ENCODE measurements at places on chromosomes 7 and 10. TPM values are rescaled to one million over a fixed set of nuclear protein-coding genes. Genes with fewer than 3 reads are reported as not detected.

The LIPK gene
- not detected for total RNA-seq

The MRLN gene
- not detected for total RNA-seq

The KIAA1549 gene
- 0.60 TPM for total RNA-seq

The NRCAM gene
- total RNA-seq: 0.60 TPM

The FAM25C gene
- not detected for total RNA-seq

The FKBP6 gene
- not detected for total RNA-seq

The NME8 gene
- total RNA-seq: not detected

The ZNF425 gene
- 2.3 TPM for total RNA-seq

The NPFFR1 gene
- 0.16 TPM for total RNA-seq

The PPP1R3C gene
- 1.1 TPM for total RNA-seq

The EEF1AKMT2 gene
- 19.1 TPM for total RNA-seq

The RBAK gene
- total RNA-seq: 7.8 TPM

The HMX3 gene
- total RNA-seq: 1.2 TPM

DNA sequence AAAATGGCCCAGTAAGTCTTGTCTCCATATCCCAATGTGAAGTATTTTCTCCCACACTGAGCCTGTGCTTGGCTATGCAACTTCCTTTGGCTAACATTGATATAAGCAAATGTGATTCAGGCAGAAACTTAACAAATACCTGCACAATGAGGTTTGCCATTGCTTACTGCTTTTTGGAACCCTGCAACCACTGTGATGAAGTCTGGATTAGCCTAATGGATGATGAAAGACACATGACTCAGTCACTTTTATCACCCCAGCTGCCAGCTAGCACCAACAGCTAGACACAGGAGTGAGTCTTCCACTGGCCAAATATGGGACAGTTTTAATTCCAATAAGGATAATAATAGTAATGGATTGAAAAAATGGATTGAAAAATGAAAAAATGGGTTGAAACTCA lies 854.5 kb downstream of the GRM8 start:
- no peak for DNase-seq

- peak; percentile 62 for DNase-seq
Measured at GRCh38 chr7:140475747-140476333, 3.5 kb downstream of the MKRN1 start.

DNA sequence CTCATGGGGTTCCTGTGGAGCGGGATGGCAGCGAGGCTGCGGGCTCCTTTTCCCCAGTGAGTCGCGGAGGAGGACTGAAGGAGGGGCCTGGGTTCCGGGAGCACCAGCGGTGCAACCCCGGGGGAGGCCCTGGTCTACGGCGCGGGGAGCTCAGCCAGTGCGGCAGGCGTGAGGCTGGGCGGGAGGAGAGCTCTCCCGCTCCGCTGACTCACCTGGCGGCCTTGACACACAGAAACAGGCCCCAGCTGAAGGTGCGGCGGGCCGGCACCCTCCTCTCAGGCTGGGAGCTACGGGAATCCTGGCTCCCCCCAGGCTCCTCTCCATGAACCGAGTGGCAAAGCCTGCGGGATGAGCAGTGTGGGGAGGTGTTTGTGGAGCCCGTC lies 6.8 kb upstream of the NOM1 start:
- no peak for DNase-seq

- DNase-seq: no peak
Measured at GRCh38 chr10:36087006-36088005, 445.2 kb upstream of the FZD8 start.

DNA sequence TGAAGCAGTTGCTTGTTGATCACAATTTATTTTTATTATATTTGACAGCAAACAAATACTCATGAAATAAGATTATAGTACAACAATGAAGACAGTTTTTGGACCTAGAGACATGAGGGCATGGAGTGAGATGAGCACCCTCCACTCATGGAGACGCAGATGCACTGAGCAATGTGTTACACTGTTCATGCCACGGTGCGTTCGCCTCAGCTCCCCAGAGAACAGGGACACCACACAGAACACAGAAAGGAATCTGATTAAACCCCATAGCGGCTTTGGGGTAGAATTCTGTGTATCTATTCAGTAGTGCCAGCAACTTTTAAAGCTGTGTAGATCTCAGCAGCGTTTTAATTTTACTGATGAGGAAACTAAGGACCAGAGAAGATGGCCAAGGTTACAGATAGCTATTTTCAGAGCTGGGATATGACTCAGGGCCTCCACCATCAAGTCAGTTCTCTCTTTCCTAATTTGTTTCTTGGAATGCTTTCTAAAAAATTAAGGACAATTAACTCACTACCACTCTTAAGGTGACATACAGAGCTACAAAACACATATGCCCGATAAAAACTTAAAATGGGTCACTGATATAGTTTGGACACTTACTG lies 33.6 kb downstream of the FAM25A start:
- no peak for DNase-seq

GRCh38 chr10:117541909-117542705 lies 439 bp upstream of the EMX2 start:
- DNase-seq: no peak

- no peak for DNase-seq
Measured at GRCh38 chr10:116733566-116733965, 8.8 kb downstream of the HSPA12A start.

DNA sequence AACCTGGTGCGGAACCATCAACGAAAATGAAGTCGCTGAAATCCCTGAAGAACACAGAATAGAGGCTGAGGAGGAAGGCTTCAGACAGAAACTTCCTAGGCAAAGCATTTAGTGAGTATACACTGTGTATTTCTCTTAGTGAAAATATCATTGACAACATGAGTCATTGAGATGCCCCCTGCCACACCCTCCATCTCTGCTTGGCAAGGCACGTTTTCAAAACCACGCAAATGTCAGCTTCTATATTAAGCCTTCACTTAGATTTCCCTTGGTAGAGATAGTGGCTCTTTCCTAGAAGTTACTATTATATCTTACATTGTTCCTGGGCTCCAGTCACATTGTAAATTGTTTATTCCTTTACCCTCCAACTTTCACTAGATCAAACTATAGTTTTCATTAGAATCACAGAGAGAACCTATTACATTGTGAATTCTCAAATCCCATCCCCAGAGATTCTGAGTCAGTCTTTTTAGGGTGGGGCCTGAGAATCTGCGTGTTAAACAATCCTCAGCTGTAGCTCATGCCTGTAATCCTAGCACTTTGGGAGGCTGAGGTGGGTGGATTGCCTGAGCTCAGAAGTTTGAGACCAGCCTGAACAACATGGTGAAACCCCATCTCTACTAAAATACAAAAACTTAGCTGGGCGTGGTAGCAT lies 4.6 kb upstream of the SKAP2 start:
- DNase-seq: no peak

DNA sequence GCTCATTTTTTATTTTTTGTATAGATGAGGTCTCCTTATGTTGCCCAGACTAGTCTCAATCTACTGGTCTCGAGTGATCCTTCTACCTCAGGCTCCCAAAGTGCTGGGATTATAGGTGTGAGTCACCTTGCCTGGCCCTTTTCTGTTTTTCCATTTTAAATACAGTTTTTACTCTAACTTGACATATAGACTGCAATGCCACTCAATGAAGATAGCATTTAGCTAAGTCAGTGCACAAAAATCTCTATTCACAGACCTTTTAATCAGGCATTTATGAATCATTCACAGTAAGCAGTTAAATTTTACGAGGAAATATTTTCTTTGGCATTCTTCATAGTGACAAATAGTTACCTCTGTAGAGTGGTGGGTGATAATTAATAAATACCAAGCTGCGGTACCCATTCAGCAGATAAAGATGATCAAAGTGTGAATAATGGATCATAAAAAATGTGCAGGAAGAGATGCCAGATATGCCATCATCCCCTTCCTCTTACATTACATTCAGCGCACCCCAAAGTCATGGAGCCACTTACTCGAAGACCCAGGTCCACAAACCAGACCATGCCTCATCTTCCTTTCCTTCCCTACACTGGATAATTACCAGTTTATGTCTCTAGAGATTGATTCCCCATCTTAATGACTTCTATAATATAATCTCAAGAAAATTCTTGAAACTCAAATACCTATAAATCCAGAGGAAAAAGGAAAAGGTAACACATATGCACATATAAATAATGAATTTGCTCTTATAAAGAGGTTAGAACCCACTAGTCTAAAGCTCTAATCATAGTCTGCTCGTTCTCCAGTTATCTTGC lies 56.0 kb downstream of the UBE2H start:
- DNase-seq: no peak

DNA sequence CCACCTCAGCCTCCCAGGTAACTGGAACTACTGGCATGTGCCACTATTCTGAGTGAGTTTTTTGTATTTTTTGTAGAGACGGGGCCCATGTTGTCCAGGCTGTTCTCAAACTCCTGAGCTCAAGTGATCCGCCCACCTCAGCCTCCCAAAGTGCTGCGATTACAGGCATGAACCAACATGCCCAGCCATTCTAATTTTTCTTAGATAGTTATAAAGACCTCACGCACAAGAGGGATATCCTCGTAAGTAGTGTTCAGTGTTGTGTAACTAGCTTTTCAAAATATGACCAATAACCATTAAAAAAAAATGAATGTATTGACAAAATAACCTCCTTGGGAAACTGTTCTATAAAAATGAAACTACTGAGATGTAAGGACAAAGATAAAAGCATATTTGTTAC lies 90.5 kb upstream of the FERD3L start:
- DNase-seq: no peak

DNA sequence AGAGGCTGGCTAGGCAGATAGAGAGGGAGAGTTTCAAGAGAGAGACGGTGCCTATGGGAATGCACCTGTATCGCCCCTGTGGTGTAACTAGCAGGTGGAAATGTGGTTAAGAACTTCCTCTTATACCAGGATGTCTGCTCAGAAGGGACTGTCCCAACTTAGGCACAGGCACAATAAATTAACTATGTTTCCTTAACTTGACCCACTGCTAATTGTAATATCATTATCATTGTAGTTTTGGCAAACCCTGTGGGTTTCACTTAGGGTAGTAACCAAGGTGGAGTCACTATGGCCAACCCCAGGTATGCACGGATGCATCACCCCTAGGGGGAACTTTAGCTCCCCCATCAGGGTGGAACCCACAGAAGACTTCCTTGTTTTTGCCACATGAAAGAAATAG lies 455.7 kb downstream of the DGKB start:
- no peak for DNase-seq

- DNase-seq: no peak
Measured at GRCh38 chr10:77494756-77495541, 142.7 kb downstream of the KCNMA1 start.

DNA sequence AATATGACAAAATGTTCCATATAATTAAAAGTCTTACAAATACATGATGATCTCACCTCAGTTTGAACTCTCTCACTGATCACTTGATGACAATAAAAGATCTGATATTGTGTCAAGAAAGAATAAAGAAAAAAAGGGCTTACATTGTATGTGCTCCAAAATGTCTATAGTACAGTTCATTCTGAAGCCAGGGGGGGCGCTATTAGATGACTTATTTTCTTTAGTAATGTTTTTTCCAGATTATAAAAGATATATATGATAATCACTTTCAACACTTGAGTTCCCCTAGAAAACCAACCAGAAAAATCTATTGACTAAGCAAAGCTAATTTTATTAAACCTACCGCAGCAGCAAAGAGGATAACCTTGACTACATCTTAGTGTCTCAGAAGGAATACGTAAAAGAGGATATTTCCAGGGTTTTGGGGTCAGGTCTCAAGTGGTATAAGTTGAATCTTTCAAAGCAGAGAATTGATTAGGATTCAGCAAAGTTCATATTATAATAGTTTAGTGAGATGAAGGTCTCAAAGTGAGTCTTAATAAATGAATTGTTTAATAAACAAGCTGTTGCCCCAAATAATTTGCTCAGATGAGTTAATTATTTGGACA lies 55.8 kb downstream of the PTN start:
- no peak for DNase-seq

DNA sequence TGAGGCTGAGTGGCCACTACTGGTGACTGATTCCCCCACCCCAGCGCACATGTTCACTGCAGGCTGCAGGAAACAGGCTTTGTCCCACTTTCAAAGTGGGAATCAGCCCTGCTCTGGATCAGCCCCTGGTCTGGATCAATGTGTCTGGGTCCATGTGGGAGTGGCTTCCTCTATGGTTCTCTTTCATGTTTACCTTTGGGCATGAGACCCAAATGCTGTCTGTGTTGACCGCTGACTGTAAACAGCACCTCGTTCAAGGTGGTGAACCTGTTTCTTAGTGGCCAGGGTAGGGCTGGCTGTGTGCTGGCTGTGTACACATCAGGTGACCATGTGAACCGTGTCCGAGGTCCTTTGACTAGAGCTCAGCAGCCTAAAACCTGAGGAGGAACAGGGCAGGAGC lies 121.8 kb downstream of the CAMK1D start:
- peak; percentile 54 for DNase-seq

DNA sequence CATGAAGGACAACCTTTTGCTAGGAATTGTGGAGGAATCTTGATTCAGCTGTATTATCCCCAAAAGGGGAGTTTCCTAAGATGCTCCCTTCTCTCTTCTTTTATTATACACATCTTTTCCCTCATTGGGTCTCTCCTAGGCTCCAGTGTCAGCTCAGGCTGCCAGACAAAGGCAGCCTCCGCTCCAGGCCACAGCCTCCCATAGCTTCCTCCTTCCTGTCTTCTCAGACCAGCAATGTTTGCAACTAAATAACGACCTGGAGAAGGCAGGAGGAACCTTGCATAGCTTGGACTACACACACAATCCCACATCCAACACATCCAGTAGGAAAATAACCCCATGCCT lies 12.3 kb downstream of the SFXN3 start:
- DNase-seq: no peak

- DNase-seq: no peak
Measured at GRCh38 chr7:38525857-38526256, 105.3 kb downstream of the AMPH start.

DNA sequence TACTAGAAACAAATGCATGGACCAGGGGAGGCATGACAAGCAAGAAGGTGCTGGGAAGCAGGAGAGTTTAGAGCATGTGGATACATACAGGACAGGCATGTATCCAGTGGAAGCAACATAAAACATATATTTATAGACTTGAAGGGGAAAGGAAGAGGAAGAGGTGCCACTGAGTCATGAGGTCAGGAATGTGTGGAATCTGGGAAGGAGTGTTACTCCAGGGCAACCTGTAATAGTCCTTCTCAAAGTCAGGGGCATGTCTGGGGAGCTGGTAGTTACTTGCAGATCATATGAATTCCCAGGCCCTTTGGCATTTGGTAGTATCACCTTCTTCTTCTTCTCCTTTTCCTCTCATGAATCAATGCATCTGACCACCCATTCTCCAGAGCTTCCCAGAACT lies 246.6 kb downstream of the XPNPEP1 start:
- DNase-seq: no peak

GRCh38 chr10:71817831-71818655 lies 33.0 kb downstream of the PSAP start:
- DNase-seq: no peak

- no peak for DNase-seq
Measured at GRCh38 chr7:50508471-50508943, 56.7 kb downstream of the DDC start.

GRCh38 chr7:93558705-93559614 lies 15.6 kb downstream of the CALCR start:
- no peak for DNase-seq

DNA sequence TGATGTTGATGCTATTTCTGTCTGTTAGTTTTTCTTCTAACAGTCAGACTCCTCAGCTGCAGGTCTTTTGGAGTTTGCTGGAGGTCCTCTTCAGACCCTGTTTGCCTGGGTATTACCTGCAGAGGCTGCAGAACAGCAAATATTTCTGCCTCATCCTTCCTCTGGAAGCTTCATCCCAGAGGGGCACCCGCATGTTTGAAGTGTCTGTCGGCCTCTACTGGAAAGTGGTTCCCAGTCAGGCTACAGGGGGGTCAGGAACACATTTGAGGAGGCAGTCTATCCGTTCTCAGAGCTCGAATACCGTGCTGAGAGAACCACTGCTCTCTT lies 13.3 kb upstream of the CYP3A5 start:
- no peak for DNase-seq

All from transverse colon (tissue), 4 donors.